ENCODE measurements at places on chromosomes 12 and 14.

DNA sequence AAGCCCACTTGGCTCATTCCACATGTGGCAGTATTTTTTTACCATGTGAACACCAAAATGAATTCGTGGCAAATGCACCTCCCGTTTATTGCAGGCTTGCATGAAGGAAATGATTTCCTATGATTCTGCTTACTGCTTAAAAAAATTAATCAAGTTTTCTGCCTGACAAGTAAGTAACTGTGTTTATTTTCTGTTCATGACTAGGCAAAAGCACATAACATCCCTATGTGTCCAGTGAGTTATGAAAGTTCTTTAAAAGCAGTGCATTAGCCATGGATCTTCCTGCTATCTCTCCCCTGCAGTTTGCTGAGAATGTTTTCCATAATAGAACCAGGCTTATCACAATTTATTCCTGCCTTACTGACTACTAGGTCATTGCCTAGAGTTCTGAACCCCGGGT is 20.4 kb downstream of the GPR65 start:
- no peak for DNase-seq

DNA sequence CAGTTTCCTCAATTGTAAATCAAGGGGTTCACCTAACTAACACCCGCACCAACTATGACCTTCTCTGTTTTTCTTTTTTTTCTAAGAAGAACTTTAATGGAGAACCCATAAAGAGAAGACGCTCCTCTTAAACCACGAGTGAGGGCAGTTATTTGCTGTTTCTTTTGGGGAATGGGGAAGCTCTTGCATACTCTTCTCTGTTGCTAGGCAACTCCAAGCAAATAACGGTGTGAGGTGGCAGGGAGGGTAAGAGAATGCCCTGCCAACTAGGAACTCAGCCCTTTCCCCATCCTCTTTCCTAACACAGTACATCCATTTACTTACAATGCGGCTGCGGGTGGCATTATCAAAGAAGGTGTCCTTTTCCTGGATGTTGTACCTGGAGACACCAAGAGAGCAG is 114.9 kb downstream of the ANO2 start:
- DNase-seq, result no peak

- DNase-seq, result no peak
Observed at GRCh38 chr12:70660620-70661219, 23.5 kb upstream of the PTPRB start.

DNA sequence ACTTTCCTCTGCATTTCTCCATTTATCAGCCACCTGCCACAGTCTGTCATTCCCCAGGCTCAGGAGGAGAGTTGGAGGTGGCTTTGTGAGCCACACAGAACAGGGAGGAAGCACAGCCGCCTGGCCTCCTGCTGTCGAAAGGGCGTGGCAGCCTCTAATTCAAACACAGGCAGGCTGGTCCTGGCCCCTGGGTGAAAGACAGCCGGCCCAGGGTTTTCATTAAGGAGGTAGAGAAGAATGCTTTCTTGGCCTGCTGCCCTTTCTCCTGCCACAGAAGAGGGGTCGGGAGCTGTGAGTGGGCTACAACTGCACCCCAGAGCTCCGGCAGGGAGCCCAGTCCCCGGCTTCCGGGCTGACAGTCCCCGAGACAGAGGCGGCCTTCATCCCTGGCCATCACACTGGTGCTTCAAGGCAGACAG is 108.6 kb upstream of the FZD10 start:
- no peak for DNase-seq

DNA sequence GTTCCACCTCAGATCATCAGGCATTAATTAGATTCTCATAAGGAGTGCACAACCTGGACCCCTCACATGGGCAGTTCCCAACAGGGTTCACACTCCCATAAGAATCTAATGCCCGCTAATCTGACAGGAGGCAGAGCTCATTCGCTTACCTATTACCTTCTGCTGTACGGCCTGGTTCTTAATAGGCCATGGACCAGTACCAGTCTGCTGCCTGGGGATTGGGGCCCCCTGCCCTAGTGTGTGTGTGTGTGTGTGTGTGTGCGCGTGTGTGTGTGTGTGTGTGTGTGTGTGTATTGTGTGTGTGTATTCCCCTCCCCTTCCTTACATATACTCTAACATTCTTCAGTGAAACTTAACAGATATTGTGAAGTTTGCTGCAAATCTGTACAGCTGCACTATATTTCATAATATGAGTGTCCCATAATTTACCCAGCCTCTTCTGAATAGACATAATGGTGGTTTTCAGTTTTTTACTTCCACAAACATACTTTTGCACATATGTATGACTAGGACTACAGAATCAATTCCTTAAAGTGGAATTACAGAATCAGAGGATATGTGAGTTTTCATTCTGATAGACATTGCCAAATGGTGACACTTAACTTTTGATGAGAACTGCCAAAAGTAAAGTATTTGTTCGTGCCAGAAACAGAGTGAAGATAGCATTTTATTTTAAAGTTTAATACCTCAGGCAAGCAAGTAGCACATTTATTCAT is 205.2 kb upstream of the EEA1 start:
- no peak for DNase-seq

GRCh38 chr14:89146274-89146673 is 270.8 kb downstream of the FOXN3 start:
- no peak for DNase-seq

- DNase-seq, result no peak
Observed at GRCh38 chr12:69064734-69065443, 131.9 kb upstream of the CPM start.

DNA sequence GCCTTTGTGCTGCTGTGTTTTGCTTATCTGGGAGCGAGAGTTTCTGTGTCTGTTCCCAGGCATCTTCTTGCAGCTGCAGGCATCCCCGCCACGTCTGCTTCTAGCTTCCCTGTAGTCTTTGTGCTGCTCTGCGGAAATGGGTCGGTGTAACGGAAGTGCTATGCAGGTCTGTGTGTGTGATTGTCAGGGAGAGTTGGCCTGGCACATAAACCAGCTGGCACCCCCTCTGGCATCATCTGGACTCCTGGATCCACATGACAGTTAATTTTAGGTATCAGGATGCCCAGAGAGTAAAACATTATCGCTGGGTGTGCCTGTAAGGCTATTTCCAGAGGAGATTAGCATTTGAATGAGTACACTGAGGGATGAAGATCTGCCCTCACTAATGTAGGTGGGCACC is 9.4 kb upstream of the OASL start:
- no peak for DNase-seq

- DNase-seq, result no peak
Observed at GRCh38 chr14:44847526-44848309, 114.0 kb downstream of the KLHL28 start.

GRCh38 chr14:33799705-33800570 is 150.9 kb downstream of the EGLN3 start:
- DNase-seq, result no peak

DNA sequence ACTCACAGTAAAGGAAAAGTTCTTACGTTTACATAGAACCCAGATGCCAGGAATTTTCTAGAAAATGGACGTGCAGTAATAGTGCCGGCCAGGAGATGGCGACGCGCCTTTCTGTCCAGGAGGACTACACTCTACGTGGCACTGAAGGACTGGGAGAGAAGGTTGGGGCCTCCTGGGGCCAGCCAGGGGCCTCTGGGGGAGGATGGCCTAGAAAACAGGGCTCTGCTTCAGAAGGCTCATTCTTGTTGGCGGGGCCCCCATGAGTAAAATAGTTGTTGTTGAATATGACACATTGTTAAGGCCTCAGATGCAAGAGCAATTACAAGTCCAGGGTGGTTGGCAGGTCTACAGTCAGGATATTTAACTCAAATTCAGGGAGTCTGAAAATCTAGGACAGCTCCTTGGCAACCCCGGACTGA is 120.1 kb upstream of the MAX start:
- DNase-seq, result peak; percentile 59

DNA sequence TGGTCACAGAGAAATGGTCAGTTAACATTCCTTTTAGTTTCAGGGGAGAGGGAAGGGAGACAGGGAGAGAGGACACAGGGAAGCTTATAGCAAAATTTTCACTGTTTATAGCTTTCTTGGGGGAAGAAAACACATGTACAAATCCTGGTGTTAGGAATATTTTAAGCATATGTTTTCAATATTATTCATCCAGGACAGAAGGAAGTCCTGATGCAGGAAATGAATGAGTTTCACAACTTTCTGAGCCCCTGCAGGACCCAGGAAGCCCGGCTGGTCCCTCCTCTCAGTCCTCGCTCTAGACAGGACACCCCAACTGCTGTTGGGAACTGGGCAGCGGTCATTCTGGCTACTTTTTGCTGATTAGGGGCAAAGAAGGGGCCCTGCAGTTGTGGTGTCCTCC is 71.1 kb upstream of the ZDHHC17 start:
- no peak for DNase-seq
